ENCODE measurements at places on chromosomes 13 and 19.

DNA sequence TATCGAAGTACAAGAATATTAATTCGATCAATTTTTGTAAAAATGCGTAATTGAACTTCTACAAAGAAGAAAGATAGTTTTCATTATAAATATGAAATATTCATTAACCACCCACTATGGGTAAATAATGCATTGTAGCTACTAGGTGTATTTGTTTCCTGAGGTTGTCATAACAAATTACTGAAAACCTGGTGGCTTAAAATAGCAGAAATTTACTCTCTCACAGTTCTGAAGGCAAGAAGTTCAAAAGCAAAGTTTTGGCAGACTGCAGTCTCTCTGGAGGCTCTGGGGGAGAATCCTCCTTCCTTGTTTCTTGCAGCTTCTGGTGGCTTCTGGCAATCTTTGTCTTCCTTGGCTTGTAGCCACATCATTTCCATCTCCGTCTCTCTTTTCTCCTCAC is 99.2 kb upstream of the MIR17HG start:
- no peak for DNase-seq

- DNase-seq: no peak
These were observed 2.2 kb downstream of the ABCA7 start for GRCh38 chr19:1041835-1042685.

DNA sequence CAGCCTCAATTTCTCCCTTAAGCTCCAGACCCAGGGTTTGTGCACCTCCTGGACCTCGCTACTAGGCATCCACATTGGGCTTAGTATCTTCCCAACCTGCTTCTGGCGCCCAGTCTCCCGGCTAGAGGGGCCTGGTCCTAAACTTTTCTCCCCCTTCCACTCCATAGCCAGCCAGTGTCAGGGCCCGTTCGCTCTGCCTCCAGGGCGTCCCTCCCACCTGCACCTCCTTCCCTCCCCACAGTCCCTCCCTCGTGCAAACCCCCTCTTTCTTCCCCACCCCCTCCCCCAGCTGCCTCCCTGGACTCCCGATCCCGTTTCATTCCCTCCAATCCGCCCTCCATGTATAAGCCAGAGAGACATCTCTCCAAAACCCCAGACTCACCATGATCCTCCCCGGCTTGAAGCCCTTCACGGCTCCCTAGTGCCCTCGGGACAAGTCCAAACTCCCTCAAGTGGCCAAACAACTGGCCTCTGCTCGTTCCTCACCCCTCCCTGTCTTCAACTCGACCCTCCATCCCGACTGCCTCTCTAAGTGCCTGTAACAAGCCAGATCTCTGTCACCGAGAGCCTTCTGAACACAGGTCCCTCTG is 997 bp upstream of the SAMD4B start:
- DNase-seq: no peak

- DNase-seq: no peak
These were observed 35.2 kb downstream of the PEPD start for GRCh38 chr19:33486407-33486806.

GRCh38 chr19:36838784-36839324 is 667 bp upstream of the ZNF790 start:
- no peak for DNase-seq

GRCh38 chr19:1227304-1228054 is 10.3 kb downstream of the CBARP start:
- DNase-seq: no peak

- no peak for DNase-seq
These were observed 1666.1 kb downstream of the SLITRK1 start for GRCh38 chr13:82216165-82216564.

DNA sequence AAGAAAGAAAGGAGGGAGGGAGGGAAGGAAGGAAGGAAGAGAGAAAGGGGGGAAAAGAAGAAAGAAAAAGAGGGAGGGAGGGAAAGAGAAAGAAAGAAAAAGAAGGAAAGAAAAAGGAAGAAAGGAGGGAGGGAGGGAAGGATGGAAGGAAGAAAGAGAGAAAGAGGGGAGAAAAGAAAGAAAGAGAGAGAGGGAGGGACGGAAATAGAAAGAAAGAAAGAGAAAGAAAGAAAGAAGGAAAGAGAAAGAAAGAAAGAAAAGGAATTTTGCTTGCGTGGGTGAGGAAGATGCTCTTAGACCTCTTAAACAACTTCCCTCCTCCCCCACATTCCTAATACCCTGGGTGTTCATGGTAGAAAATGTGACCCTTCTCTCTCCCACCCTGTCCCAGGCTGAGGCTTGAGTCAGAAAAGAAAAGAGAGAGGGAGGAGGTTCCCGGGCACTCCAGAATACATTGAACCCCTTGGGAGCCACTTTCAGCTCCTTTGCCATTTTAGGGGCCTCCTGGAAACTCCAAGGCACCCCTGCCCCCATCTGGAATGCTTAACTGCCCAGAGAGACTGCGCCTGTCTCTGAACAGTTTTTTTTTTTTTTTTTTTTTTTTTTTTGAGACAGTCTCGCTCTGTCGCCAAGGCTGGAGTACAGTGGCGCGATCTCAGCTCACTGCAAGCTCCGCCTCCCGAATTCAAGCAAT is 9.2 kb upstream of the KANK3 start:
- DNase-seq: no peak

- no peak for DNase-seq
These were observed 14.9 kb downstream of the STK11 start for GRCh38 chr19:1220477-1220930.

DNA sequence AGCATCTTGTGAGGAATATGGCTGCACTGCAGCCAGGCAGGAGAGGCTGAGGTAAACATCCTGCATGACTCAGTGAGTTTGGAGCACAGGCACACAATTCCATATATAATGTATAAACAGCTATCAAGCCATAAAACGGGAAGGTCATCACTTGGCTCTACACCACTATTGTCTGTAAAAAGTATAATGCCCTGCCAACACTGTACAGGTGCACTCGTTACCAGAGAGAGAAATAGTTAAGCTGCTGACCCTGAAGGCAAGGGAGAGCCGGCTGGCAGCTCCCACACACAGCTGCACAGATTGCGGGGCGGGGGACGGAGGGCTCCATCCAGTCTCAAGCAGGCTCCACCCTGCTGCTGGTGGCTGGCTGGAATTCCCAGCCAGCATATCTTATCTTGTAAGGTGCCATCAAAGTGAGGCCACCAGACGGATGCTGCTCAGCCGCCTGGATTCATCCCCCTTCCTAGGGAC is 668.1 kb downstream of the SLITRK5 start:
- DNase-seq: no peak

DNA sequence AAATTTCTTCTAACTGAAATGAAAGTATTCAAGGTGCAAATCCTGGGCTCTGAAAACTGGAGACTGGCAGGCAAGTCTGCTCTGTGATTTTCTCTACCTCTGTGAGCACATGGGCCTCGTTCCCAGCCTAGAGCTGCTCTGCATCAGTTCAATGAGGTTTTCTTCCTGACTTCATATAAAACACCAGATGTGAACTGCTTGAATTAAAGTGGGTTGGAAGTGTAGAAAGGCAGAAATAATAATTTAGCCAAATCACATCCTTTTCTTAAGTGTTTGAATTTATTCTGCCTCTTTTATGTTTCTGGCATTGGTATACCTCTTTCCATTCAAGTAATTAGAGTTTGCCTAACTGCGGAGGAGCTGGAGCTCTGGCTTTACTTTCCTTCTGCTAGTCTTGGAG is 540.8 kb downstream of the OLFM4 start:
- DNase-seq: no peak

DNA sequence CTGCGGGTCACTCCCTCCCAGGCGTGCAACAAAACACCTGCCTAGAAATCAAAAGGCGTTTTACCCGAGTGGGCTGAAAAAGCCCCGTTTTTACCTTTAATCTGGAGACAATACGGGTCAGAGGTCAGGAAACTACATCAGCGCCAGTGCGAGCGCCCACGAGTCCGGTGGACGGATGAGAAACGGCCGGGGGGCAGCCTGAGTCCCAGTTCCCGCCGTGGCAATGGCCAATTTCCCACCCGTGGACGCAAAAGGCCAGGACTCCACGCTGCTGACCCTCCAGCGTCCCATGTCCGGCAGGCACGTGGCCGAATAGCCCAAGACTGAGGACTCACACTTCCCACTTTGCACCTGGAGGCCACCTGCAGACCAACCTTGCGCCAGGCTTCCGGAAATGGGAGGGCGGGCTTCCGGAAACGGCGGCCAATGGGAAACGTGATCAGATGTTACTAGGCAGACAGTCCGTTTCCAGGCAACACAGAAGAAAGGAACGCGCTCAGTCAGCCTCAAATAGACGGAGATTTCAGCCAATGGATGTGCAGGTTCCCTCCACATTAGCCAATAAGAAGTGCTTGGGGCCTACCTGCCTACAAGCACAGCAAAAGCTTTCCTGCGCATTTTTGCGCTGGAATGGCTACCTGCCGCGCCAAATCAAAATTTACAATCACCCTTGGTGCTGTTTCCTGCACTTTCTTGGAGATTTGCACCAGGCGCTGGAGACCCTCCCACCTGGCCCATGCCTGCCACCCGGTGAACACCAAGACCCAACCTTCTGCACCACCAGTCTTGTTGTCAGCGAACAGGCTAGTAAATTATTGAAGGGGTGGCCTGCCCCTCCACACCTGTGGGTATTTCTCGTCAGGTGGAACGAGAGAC is 47.4 kb downstream of the ZFP14 start:
- DNase-seq: peak; percentile 77

DNA sequence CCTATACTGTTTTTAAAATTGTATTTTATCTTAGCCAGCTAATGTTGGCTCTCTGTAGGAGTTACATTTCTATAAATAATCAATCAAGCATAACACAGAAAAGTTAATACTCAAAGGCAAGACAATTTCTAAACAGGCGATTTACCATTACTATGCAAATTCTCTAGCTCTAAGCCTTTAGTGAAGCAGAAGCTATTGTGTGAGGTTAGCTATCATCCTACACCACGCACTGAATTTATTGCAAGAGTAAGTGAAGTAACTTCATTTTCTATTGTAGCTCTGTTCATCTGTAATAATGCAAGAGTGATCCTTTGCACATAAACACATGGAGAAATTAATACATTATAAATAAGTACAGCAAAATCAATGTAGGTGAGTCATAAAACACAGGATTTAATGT is 439.3 kb downstream of the PCDH9 start:
- no peak for DNase-seq

DNA sequence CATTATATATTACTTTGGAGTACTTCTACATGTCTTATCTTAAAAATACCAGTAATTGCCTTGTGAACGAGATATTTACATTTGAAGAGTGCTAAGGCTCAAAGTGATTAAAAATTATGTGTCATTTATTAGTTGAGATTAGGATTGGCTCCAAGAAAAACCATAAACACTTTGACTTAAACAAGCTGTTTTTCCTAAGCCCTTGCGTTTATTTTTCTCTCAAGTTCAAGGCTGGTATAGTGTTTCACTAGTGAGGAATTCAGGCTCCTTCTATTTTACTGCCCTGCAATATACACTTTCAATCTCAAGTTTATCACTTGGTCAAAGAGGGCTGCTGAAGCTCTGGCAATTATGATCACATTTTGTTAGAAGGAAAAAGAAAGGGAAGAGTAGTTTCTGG is 49.9 kb downstream of the UFM1 start:
- no peak for DNase-seq

DNA sequence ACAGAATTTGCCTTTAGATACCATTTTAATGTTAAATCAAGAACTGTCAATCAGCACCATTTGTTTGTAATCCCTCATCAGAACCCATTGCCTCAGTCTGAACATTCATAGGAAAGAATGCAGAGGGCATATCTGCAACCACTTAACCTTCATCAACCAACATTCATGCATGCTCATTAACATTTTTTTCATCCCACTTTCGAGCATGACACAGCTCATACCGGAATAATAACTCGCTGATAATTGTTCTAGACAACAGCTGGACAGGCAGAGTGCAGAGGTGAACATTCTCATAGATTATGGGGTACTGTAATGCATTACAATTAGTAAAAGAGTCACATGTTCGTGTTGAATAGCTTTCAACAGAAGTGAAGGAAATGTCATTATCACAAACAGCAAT is 216.8 kb downstream of the DIAPH3 start:
- no peak for DNase-seq
